ENCODE measurements at places on chromosomes 1 and 21. TPM values are rescaled to one million over a fixed set of nuclear protein-coding genes. Genes with fewer than 3 reads are reported as not detected.

Gene IVL
- not detected for total RNA-seq

Gene ITPKB
- 16.8 TPM for total RNA-seq

GRCh38 chr1:158155673-158156072 is 25.0 kb upstream of the CD1D start:
- H3K36me3 ChIP-seq, result no peaks in the 10 kb centered on the region
- no peak overlapping the region for H3K4me3 ChIP-seq
- no peaks in the 10 kb centered on the region for H3K4me1 ChIP-seq

- DNase-seq, result no peak
- no peaks in the 10 kb centered on the region for H3K36me3 ChIP-seq
- H3K4me3 ChIP-seq, result no peak overlapping the region
- no peaks in the 10 kb centered on the region for H3K27me3 ChIP-seq
- H3K27ac ChIP-seq, result no peak overlapping the region
Observed at GRCh38 chr1:86754265-86754974, 50.0 kb downstream of the SH3GLB1 start.

GRCh38 chr1:60583696-60584095 is 498.7 kb upstream of the NFIA start:
- H3K4me1 ChIP-seq, result no peaks in the 10 kb centered on the region
- H3K36me3 ChIP-seq, result no peaks in the 10 kb centered on the region
- H3K4me3 ChIP-seq, result no peak overlapping the region
- no peak for DNase-seq
- no peaks in the 10 kb centered on the region for H3K27me3 ChIP-seq

All from aorta (tissue), 5 donors.